ENCODE measurements at places on chromosomes 7 and 10.

DNA sequence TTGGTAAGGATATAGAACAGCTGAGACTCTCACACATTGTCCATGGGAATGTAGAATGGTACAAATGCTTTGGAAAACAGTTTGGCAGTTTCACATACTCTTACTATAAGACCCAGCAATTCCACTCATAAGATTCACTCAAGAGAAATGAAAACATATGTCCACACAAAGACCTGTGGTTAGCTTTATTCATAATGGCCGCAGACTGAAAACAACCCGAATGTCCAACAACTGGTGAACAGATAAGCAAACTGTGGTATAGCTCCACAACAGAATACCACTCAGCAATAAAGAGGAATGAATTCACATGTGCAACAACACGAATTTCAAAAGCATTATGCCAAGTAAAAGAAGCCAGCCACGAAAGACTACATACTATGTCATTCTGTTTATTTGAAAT is 33.5 kb upstream of the CUL1 start:
- no peak for DNase-seq

- no peak for DNase-seq
Measured at GRCh38 chr7:141072548-141073172, 1.2 kb upstream of the TMEM178B start.

DNA sequence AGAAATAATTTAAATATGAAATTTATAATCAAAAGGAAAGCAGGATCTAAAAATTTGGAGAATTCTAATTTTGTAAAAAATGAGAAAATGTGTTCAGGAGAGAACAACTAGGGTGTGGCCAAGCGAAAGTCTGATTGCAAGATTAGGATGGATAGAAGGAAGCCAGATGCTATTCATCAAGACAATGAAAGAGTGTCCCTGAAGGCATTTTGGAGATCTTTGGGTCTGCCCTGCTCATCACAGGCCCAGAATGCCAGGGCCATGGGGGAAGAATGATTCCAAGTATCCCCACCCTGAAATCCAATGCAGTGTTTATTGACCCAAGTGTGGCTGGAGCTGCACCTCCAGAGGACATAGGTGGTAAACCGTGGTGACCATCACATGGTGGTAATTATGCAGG is 724.0 kb upstream of the FZD8 start:
- no peak for DNase-seq

GRCh38 chr10:19874791-19875190 is 58.6 kb downstream of the PLXDC2 start:
- DNase-seq: no peak

DNA sequence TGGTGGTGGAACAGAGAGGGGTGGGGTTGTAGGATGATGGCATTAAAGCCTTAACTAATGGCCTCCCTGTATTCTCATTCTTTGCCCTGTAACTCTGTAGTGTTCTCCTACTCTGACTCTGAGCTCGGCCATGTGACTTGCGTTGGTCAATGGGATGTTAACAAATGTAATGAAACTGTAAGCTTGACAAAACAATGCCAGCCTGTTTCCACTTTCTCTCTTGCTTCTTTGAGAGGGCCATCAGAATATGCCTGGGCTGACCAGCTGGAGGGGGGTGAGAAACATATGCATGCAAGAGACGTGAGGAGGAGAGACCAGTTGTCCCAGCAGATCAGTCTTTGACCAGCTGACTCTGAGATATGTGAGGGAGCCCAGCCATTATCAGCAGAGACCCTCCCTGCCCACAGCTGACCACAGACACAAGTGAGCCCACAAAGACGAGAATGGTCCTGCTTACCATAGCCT is 100.6 kb downstream of the ICA1 start:
- DNase-seq: no peak

DNA sequence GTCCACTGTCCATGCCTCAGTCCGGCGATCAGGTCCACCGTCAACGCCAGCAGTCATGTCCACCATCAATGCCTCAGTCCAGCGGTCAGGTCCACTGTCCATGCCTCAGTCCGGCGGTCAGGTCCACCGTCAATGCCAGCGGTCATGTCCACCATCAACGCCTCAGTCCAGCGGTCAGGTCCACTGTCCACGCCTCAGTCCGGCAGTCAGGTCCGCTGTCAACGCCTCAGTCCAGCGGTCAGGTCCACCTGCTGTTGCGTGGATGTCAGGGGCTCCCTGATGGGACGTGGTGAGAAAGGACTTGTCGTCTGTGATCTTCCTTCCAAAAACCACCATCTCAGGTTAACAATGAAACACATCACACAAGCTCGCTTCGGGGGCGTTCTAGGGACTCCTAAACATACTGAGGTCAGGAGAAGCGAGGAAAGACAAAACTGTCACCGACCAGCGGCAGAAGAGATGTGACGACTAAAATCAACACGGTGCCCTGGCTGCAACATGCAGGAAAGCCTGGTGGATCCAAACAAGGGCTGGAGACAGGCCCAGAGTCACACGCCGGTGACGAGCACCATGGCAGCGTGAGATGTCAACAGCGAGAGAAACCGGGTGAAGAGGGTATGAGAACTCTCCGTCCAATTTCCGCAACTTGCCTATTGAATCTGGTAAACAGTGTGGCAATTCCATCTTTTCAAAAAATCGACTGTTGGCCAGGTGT is 264.2 kb downstream of the MAD1L1 start:
- DNase-seq: no peak

DNA sequence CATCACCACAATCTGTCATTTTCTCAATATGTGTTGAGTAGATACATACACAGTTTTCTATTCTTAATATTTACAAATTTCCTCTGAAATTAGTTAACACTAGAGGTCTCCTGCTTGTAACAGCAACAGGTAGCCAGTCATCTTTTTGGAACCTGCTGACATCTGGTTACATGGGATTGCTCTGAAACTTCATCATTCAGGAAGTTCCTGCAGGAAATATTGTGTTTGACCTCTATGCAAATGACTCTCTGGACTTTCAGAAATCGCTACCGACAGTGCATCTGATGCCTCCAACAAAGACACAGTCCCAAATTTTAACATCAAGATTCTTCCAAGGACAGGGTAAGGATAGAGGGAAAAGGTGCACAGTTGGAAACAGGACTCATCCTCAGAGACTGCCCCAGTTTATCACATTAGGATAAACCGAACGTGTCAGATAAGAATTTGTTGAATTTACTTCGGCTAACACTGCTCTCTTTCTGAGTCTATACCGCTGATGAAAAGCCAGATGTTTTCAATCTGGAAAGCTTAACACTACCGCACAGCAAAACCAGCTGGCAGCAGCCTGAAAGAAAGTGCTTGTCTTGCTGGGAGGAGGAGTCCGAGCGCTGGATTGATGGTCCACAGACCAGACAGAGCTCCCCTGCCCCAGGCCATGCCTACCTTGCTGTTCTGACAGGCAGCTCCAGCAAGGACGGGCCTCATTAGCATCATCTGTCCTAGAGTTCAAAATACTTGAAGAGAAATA is 633.4 kb downstream of the PARD3 start:
- no peak for DNase-seq

DNA sequence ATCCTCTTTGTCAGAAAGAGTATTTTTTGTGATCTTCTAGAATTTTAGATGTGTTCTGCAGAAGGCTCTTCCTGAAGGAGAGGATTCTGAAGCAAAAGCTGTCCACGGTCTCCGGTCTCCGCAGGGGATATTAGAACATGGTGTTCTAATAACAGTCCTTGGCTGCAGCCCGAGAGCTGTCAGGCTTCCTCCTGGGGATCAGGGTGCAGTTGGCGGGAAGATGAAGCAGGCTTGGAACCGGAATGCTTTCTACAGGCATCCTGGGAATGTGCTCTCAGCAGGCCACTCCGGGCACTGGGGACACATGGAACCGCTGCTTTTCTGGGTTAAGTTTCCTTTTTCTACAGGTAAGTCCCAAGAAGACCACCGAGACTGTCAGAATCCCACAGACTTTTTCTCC is 118.6 kb upstream of the PARD3 start:
- DNase-seq: no peak

- no peak for DNase-seq
Measured at GRCh38 chr7:19392246-19392645, 247.0 kb upstream of the FERD3L start.

DNA sequence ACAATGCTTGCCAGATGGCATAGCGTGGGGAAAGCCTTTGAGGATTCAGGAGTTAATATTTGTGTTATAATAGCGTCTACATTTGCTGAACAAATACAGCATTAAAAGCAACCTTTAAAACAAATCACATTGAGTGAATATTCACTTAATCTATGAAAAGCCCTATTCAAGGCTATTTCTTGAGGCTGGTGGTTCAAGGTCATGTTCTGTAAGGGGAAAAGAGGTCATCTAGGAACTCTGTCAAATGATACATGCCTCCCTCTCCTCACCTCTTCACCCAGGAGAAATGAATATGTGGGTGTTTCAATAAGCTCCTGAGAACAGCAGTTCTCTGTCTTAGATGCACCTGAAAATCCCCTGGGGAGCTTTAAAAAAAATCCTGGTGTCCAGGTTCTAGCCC is 303.0 kb downstream of the ELMO1 start:
- DNase-seq: no peak

GRCh38 chr10:93068411-93069244 is 5.1 kb upstream of the CYP26A1 start:
- no peak for DNase-seq

DNA sequence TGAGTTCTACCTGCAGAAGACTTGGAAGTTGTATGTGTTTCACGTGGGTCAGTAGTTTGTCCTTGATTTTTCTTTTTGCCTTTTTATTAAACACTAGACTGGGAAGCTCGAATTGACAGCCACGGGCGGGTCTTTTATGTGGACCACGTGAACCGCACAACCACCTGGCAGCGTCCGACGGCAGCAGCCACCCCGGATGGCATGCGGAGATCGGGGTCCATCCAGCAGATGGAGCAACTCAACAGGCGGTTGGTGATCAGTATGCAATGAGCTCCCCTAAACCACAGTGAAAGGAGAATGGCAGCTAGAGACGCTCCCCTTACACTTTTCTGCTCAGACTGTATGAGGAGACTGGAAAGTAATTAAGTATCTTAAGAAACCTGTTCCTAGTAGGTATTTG is 126.7 kb upstream of the STK17A start:
- no peak for DNase-seq

All from GOT3 (cell line).